ENCODE measurements at places on chromosomes 11 and 22. TPM values are rescaled to one million over a fixed set of nuclear protein-coding genes. Genes with fewer than 3 reads are reported as not detected.
A peak's percentile ranks its signal among the peaks of the same experiment; 100 is the strongest.

DNA sequence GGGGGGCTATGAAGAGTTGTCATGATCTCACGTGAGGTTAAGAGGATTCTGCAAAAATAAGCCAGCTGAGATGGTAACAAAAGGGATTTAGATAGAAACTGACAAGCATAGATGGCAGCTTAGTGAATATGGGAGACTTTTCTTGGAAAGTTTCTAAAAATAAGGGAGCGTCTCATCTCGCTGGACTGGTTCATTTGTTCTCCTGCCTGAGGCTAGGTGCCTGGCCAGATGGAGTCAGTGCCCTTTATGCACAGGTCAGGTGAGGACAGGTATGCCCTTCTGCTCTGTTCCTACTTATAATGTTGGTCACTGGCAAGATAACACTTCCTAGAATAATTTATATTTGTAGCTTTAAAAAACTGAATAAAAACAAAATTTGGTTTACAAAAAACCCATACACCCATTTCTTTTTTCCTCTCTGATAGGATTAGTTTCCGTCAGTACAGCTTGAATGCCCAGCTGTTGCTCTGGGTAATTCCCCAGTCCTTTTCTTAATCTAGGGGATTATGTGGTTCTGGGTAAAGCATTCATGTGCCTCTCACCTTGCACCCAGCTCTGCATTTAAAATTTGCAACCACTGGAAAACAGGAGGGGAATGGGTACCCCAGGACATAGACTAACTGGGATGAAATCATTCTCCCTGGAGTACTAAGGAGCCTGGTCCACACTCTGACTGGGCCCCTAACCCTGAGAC is 90.0 kb downstream of the AMOTL1 start:
- no peak for DNase-seq

GRCh38 chr11:134207538-134208239 is 16.1 kb downstream of the NCAPD3 start:
- DNase-seq: no peak

GRCh38 chr11:124951341-124951740 is 2.7 kb upstream of the CCDC15 start:
- no peak for DNase-seq

GRCh38 chr11:13040969-13041561 is 31.9 kb downstream of the RASSF10 start:
- DNase-seq: no peak

DNA sequence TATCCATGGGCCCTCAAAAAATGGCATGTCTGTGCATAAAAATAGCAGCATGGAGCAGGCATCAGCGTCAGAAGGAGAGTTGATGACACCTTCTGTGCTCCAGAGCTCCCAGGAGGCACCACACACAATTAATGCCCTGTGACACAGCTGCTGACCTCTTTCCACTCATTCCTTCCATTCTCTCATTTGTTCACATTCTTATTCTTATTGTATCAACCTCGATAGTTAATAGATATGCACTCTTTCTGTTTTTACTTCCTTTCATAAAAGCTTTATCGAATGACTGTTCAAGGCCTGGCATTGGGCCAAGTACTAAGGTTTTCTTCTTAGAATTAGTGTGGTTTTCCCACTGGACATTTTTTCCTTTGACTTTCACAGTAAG is 266.0 kb upstream of the MTNR1B start:
- DNase-seq: no peak

DNA sequence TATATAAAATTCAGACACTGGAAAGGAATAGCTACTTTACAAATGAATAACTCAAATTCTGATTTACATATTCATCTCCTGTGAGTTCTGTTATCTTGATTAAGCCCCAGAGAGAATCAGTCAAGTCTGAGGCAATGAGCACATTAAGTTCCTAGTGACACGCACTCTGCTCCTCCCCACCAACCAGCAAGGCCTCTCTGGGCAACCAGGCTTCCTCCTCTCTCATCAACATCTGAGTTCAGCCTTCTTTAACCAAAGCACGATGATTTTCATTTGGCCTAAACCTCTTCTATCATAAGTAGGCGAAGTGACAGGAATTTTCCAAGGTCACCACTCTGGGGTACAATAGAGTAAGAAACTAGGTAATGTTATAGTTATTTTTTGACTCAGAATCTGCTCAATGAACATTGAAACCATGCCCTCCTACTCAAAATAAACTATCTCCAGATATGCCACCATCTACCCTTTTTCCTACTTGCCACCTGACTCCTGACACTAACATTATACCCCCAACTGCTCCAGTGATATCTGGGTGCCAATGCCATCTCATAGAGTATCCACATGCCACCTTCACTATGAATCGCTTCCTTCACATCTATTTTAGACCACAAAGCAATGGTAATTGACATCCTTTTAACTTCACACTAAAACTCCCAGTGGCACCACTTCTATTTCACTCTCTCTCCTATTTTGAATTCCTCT is 114.8 kb downstream of the FAM76B start:
- DNase-seq: no peak

DNA sequence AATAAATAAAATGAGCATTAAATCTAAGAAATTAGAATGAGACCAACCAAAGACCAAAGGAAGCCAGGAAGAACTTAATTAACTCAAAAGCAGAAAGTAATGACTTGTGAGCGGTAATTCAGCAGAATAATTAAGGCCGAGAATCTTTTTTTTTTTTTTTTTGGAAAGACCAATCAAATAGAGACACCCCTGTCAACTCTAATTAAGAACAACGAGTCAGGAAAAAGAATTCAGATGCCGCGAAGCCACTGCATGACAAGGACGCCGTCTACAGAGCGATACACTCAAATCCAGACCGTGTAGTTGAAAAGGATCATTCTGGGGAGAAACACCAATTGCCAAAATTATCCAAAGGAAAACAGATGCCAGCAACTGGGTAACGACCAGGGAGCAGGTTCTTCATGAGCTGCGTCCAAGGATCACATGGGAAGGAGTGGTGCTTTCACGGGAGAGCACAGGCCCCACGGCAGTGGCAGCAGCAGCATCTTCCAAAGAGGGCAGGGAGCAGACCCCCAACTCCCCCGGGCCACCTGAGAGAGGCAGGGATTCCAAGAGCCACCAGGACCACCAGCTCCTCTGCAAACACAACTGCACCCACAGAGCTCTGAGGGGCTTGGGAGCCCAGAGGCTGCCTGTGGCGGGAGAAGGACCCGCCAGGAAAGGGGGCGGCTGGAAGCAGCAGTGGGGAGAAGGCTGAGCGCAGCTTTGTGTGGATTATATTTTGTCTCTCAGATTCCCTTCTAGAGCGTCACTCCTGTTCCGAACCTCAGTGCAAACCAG is 469.8 kb downstream of the BRD1 start:
- DNase-seq: no peak

DNA sequence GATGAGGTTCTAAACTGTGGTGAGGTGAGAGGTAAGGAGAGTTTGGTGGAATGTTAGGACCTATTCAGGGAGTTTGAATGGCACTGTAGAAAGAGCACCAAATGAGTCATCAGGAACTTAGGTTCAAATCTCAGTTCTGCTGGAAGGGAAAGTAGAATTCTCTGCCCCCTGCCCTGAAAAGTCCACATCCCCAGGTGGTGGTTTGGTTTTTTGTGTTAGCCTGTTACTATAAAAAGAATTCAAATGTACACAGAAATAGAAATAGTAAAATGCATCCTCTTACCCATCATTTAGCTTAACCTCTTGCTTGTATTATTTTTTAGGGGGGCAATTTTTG is 20.2 kb downstream of the PPFIBP2 start:
- no peak for DNase-seq

DNA sequence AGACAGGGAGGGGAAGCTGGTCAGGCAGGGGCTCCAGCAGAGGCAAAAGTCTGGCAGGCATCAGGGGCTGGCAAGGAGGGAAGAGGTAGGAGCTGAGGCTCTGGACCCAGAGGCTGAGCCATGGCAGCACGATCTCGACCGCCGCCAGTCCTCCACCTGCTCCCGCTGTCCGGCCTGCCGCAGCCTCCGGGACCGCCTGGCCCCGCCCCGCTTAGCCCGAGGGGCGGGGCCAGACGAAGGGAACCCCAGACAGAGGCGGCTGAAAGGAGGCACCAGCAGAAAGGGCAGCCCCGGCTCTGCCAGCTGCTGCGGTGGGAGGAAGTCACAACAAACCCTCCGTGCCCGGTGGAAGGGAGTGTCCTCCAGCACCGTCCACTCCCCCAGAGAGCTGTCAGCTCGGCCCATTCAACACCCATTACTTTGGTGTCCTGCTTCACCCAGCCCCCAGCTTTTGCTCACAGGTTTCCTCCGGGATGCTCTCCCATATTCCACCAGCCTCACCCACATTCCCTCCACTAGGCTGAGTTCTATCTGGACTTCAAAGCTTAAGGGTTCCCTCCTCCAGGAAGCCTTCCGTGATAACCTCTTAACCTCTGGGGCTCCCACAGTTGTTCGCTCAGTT is at the start of gene MFNG:
Gene MFNG, minus strand, starts transcription at position 161 of the 622 bp plus-strand sequence. CDS start 207 bp downstream, outside the sequence.
- DNase-seq: peak; percentile 89

- DNase-seq: no peak
Measured at GRCh38 chr11:130999992-131000770, 83.9 kb upstream of the SNX19 start.

- no peak for DNase-seq
Measured at GRCh38 chr11:32184723-32185376, 94.0 kb downstream of the RCN1 start.

GRCh38 chr22:44046485-44047141 is 22.5 kb downstream of the PARVB start:
- DNase-seq: no peak

DNA sequence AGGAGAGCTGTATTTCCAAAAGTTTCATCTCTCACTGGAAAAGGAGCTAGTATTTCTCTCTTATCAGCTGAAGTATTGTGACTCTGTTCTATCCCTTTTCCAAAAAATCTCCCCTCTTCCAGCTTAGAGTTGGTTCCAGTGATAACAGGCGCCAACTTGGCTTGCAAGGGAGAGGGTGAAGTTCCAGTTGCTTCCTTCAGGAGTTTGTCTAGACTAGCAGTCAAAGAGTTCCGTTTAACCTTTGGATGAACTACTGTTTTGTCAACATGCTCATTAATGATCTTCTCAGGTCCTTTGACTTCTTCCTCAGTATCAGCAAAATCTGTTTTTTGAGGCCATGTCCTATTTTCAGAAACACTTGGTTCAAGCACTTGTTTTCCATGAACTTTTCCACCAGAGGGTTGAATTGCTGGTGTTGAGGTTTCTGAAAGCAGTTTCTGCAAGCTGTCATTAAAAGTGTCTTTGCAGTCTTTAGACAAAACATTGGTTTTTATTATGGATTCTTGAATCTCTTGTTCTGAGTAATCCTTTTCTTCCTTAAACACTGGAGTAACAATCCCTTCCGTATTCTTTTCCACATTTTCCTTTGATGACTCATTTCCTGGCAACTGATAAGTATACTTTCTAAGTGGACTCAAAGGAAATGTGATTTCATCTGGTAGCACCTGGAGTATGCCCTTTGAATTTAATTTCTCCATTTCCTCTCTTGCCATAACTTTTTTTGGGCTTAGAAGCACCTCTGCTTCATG is 39.7 kb upstream of the CCDC89 start:
- no peak for DNase-seq

GRCh38 chr11:17986711-17987220 is 26.1 kb downstream of the SERGEF start:
- DNase-seq: no peak

DNA sequence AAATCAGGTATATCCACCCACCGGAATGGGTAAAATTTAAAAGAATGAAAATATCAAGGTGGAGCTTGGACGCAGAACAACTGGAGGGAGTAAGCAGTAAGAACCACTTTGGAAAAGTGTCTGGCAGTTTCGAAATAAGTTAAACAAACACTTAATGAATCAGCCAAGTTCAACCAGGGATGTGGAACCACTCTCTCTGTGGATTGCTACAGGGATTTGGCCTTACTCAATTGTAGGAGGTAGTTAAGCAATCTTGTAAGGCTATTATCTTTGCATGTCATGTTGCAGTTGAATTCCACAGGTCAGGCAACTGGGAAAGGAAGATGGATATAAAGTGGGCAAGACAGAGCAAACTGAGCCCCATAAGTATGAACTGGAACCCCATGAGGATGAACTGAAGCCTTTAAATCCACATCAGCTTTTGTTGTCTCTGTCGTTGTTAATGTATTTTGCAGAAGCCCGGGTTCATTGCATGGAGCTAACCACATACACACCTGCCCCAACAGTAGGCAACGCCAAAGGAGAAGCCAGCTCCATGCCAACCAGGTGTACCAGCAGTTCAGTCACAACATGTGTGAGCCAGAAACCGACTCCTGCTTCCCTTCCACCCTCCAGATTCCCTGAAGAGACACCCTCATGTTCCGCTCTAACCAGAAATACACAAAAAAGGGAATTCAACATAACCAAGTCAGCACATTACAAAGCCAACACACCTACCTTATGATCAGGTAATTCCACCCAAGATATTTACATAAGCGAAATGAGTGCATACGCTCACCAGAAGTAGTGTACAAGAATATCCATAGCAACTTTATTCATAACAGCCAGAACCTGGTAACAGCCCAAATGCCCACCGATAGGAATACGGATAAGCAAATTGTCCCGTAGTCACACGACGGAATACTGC is 8.0 kb upstream of the SLC43A3 start:
- no peak for DNase-seq

DNA sequence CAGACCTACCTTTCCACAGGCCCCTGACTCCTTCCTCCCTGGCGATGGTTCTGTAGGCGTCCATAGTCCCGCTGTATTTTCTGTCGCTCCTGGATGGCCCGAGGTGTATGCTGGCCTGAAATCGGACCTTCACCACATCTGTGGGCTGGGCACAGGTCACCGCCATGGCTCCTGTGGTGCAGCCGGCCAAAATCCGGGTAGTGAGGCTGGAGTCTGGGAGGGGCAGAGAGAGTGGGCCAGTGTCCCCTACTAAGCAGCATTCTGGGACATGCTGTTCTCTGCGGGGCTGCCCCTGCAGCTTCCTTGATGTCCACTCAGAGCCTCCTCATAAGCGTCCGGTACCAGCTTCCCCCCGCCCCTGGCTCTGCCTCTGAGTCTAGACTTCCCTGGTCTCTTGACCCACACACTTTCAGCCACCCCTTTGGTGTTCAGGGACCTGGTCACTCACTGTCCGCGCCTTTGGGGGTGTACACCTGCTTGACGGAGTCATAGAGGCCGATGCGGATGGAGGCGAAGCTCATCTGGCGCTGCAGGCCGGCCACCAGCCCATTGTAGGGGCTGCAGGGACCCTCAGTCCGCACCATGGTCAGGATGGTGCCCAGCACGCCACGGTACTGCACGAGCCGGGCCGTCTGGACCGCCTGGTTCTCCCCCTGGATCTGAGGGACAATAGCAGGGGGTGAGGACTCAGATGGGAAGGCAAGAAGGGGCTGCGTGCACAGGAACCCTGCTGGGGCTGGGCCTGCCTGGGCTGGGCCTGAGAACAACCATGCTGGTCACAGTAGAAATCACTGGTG is 3.0 kb downstream of the UCP3 start:
- no peak for DNase-seq

DNA sequence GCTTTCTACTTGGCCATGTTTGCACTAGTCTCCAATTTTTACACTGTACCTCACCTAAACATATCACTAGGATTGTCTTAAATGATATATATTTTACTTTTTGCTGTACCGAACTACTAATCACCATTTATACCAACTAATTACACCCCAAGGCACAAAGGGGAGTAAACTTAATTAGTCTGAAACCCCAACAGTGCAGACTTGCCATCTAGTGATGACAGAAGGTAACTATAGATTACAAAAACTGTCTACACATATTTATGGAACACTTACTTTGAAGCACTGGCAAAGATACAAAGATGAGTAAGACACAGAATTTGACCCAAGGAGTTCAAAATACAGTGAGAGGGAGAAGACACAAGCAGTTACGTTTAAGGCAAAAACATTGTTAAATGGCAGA is 139.7 kb downstream of the CNTN5 start:
- DNase-seq: no peak

Gene OR51B4
- not detected for total RNA-seq

Gene DDTL
- total RNA-seq: 1.5 TPM

Gene SCUBE1
- total RNA-seq: 0.89 TPM

Gene SAA4
- total RNA-seq: not detected

Gene PIK3IP1
- total RNA-seq: 13.7 TPM

Gene RASL10A
- total RNA-seq: 1.1 TPM
